ENCODE measurements at places on chromosomes 16 and 17.

GRCh38 chr16:67966549-67967182 lies 1.8 kb downstream of the SLC12A4 start:
- no peak for DNase-seq

GRCh38 chr17:72111336-72111923 lies 9.4 kb upstream of the SOX9 start:
- no peak for DNase-seq

DNA sequence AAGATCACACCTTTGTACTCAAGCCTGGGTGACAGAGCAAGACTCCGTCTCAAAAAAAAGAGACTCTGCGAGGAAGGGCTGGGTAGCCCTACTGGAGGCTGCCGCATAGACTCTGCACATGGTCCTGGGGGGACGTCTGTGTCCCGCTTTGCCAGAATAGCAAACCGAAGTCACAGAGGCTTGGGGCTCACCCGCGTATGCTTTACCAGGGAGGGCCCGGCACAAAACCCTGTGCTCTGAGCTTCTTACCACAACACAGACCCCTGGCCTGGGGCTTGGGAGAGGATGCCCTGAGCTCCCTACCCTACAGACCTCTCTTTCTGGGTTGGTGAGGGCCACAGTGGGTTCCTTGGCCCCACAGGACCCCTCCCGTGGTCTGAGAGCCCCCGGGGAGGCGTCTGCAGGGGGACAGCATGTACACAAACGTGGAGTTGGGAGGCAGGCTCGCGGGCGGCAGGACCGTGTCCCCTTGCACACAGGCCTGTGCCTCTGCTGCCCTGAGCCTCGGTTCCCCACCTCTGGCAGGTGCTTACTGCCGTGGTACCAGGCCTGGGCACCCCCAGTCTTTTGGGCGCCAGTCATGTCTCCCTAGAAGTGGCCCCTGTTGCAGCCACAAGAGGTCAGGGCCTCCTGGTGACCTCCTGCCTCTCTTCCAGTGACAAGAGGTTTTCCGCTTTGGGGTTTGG lies 13.8 kb downstream of the CPNE7 start:
- DNase-seq, result no peak

DNA sequence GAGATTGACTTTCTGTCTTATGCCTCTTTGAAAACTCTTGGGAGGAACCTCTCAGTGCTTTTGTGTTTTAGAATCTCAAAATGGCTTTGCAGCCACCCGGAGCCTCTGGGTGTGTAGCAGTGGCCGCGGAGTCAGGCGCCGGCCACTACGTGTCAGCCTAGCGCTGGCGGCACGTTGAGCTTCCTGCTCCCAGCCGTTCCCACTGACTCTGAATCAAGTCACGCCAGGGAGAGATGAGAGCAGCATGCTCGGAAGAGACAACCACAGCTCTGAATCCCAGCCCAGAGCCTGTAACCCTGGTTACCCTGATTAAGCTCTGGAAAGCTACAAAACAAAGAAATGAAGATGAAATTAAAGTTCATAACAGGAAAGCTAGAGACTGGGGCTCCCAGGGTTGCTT lies 97.4 kb upstream of the CACNG5 start:
- no peak for DNase-seq

- DNase-seq, result no peak
Observed at GRCh38 chr16:73852561-73852960, 444.1 kb upstream of the PSMD7 start.

- no peak for DNase-seq
Observed at GRCh38 chr16:88931373-88931900, 45.6 kb downstream of the CBFA2T3 start.

GRCh38 chr17:30271102-30271501 lies 20.6 kb downstream of the BLMH start:
- DNase-seq, result no peak

- no peak for DNase-seq
Observed at GRCh38 chr17:59811209-59811608, 81.5 kb downstream of the TUBD1 start.

GRCh38 chr16:26169473-26169872 lies 477.7 kb downstream of the HS3ST4 start:
- DNase-seq, result no peak

DNA sequence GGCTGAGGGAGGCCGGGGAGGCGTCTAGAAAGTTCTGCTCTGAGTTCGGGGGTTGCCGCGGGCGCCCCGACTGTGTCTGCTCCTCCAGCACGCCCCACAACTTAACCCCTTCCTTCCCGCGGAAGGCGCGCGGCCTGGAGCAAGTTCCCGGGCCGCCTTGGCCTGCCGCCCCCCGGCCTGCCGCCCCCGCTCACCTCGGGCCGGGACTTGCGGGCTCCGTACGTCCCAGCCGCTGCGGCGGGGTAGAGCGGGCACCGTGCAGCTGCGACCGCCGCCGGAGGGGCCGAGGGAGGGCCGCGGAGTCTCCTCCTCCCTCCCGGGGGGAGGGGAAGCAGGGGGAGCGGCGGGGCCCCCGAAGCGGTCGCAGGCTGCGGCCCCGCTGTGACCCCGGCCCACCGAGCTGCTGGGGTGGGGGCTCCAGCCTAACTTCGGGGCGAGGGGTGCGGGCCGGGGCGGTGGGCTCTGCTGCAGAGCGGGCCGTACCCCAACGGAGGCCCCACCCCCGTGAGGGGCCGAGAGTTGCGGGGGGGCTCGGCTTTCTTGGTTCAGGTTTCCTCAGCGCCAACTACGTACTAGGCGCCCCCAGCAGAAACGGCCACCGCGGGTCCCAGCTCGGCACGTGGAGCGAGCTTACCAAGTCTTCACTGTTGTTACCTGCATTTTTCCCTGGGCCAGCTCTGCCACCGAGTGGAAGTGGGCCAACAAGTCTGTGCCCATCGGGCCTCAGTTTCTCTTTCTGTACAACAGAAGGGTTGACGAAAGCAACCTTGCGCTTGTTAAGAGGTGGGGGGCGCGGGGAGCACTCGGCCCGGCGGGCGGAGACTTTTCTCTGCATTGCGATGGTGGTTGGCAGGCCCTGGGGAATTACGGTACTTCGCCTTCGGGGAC lies at the start of gene CCDC102A:
TSS of gene CCDC102A (minus strand) at position 266 of the 888 bp plus-strand sequence. CDS start 7,394 bp downstream, outside the sequence.
- DNase-seq, result no peak

- no peak for DNase-seq
Observed at GRCh38 chr17:44346064-44346844, 1.2 kb downstream of the GRN start.

DNA sequence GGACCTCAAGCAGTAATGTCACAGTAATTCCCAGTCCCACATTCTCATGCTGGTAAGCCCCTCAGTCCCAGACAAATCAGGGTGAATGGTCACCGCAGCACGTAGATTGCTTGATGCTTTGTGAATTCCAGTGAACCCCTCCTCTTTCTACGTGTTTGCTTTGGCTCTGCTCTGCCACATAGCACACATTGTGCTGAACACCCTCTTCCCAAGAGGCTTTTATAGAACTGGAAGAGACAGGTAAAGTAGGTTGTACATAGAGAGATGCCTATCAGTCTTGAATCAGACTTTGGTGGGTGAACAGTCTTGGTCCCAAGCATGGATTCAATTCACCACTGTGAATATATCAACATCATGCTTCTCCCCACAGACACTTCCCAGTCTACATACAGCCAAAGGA lies 579 bp upstream of the KRTAP9-6 start:
- DNase-seq, result no peak

- DNase-seq, result no peak
Observed at GRCh38 chr16:49458243-49458642, 84.6 kb downstream of the C16orf78 start.

GRCh38 chr16:55047903-55048497 lies 117.3 kb downstream of the IRX5 start:
- DNase-seq, result no peak

DNA sequence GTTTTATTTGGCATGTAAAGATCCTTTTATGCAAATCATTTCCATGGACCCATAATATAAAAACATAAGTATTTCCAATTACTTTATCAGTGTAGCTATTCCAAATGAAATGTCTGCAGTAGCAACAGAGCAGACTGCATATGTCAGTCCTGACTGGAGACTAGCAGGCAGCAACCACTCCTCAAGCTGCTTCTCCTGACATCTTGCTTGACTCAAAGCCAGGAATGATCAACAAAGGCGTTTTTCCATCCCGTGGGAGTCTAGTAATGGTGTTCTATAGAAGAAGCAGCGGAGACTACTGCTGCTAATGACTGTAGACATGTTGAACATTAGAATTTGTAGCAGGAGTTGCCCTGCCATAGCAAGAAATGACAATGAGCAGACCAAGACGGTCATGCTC lies 73.2 kb upstream of the AKTIP start:
- DNase-seq, result no peak

DNA sequence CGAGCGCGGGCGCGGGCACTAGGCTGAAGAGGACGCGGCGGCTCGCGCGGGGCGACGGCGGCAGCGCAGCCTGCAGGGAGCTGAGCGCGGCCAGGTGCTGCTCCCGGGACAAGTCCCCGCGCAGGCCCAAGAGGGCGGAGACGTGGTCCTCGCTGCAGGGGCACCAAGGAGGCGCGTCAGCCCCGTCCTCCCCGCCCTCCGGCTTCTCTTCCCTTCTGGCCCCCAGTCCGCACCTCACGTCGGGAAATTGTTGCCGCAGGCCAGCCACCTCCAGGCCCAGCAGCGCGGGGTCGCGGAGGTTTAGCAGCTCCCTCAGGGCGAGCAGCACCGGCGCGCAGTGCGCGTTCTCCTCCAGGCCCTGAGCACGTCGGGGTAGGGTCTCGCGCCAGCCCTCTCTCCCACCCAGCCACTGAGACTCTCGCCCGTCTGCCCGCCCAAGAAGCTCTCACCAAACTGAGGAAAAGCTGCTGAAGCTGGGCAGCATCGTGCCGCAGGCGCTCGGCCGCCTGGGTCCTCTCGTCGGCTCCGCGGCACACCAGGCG lies 761 bp upstream of the MATCAP1 start:
- no peak for DNase-seq

GRCh38 chr16:9499941-9500593 lies 408.6 kb downstream of the HAPSTR1 start:
- DNase-seq, result no peak

- no peak for DNase-seq
Observed at GRCh38 chr17:82440991-82441627, 9.4 kb downstream of the CYBC1 start.

- DNase-seq, result no peak
Observed at GRCh38 chr16:30004811-30005242, 6.0 kb downstream of the DOC2A start.

GRCh38 chr17:57986841-57987580 lies 1.0 kb downstream of the VEZF1 start:
- no peak for DNase-seq
